Activated CD4-positive, alpha-beta T cell treated with anti-CD3 and anti-CD28 coated beads for 48 hours (primary cell): ENCODE measurements at places on chromosomes 11 and 22.

DNA sequence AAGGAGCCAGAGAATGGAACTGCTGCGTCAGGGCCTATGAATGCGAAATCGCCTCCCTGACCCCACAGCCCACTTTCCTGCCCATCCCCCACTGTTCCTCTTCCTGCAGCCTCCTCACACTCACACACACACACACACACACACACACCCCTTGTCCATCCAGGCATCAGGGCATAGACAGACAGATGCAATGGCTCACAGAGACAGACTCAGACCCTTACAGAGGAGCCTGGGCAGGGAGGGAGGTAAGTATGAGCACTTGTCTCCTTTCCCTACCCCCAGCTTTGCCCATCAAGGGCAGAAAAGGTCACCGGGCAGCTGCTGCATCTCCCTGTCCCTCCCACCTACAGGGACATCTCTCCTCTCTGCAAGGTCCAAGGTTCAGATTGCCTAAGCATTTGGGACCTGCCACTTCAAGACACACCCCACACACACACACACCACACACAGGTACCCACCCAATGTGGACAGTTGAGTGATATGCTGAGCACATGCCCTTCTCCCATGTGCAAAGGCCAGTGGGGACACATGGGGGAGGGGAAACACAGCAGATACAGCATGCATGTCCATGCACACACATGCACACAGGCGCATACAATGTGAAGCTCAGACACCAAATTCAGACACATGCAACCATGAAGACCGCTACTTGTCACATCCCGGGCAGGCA, 2.0 kb upstream of the NRXN2 start:
- no peak for DNase-seq

GRCh38 chr22:32887324-32887980, 85.9 kb downstream of the TIMP3 start:
- no peak for DNase-seq

GRCh38 chr11:1455032-1455762, 31.4 kb downstream of the MOB2 start:
- no peak for DNase-seq

GRCh38 chr11:12445001-12445400, 67.6 kb downstream of the PARVA start:
- no peak for DNase-seq

GRCh38 chr11:46895821-46896220, 22.5 kb downstream of the LRP4 start:
- no peak for DNase-seq

- DNase-seq = no peak
Observed at GRCh38 chr11:71145368-71145767, 107.0 kb downstream of the SHANK2 start.

- no peak for DNase-seq
Observed at GRCh38 chr11:106077609-106078455, at the start of gene AASDHPPT. Gene AASDHPPT (plus strand): TSS chr11:106077662. CDS start chr11:106077711, 49 bp downstream.

- no peak for DNase-seq
Observed at GRCh38 chr11:96213500-96213899, 129.5 kb downstream of the MAML2 start.

GRCh38 chr22:49922926-49923325, 4.5 kb downstream of the CRELD2 start:
- DNase-seq = no peak

DNA sequence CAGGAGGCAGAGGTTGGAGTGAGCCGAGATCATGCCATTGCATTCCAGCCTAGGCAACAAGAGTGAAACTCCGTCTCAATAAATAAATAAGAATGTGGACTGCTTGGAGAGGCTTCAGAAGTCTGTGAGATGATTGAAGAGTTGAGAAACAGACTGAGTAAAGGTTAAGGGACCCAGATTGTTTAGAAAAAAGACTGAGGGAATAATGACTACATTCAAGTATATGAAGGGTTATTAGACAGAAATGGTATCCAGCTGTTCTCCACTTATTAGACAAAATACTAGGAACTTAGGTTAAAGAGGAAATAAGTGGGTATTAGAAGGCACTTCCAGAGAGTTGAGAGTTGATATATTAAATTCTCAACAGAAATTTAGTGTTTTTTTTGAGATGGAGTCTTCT, 10.5 kb upstream of the YAP1 start:
- no peak for DNase-seq

- no peak for DNase-seq
Observed at GRCh38 chr11:72864702-72865655, 50.8 kb downstream of the ATG16L2 start.

GRCh38 chr11:77051511-77051910, 15.3 kb upstream of the CAPN5 start:
- DNase-seq = no peak

DNA sequence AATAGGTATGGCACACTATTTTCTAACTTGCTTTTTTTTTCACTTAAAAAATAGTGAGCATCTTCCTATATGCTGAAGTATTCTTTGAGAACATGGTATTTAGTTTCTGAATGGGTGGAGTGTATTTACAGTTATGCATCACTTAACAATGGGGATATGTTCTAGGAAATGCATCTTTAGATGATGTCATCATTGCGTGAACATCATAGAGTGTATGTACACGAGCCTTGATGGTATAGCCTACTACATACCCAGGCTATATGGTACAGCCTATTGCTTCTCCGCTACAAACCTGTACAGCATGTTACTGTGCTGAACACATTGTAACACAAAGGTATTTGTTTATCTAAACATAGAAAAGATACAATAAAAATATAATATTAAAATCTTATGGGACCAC, 124.3 kb upstream of the ASPHD2 start:
- DNase-seq = no peak

- no peak for DNase-seq
Observed at GRCh38 chr11:18726040-18726439, at the start of gene IGSF22. Gene IGSF22 (minus strand): TSS chr11:18726188. CDS start chr11:18724236, 1,952 bp downstream.

DNA sequence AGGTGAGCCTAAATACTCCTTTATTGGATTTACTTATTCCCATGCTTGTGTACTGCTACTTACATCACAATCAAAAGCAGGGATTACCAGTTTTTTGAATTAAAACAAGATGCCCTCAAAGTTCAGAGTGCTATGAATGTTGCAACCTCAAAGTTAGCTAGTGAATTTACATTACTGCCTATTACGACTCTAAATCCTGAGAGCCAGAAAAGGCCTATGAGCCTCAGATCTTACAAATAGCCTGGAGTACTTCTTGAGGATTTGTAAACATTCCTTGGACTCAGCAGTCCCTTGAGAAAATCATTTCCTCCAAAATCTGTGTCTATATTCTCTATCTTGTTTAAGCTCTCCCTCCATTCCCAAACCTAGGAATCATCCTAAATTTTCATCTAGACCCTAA, 25.5 kb downstream of the CHORDC1 start:
- DNase-seq = no peak
